ENCODE measurements at places on chromosomes 11 and 22. TPM values are rescaled to one million over a fixed set of nuclear protein-coding genes. Genes with fewer than 3 reads are reported as not detected.

GRCh38 chr11:2265396-2265795, 5.0 kb downstream of the ASCL2 start:
- DNase-seq = no peak

DNA sequence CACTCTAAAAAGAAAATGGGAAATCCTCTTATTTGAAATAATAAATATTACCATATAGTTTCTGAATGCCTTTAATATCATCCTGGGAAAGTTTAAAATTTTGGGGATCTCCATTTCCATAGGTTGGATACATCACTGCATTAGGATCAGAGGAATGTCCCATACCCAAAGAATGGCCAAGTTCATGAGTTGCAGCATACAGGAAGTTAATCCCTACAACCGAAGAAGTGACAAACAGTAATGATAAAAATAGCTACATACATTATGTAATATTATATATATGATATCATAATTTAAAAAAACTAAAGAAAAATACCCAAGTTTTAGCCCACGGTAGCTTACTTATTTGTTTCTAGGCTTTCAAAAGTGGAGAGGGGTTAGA, 7.4 kb downstream of the MMP7 start:
- no peak for DNase-seq

- DNase-seq = no peak
Observed at GRCh38 chr11:82267186-82267585, 466.5 kb downstream of the FAM181B start.

DNA sequence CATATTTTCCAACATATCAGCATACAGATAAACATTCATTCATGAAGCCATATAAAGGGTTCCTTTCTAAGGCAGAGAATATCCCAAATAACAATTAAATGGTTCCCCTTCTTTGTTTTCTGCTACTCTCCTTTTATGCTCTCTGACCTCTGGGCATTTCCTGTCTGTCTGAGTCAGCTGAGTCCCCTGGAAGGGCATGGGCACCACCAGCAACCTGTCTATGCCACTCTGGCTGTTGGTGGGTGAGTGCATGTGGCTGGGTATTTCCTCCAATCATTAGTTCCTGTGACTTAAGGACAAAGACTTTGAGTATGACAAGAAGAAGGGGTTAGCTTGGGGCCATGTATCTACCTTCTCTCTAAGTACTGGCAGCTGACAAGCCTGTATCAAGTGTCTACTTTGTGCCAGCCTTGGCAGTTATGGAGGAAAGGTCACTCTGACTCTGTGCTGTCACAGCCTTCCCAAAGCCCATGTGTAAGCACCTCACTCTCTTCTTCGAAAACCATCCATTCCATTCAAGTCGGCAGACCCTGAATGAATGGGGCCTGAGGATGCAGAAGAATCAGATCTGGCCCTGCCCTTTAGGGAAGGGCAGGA, 86.3 kb upstream of the PHOX2A start:
- no peak for DNase-seq

DNA sequence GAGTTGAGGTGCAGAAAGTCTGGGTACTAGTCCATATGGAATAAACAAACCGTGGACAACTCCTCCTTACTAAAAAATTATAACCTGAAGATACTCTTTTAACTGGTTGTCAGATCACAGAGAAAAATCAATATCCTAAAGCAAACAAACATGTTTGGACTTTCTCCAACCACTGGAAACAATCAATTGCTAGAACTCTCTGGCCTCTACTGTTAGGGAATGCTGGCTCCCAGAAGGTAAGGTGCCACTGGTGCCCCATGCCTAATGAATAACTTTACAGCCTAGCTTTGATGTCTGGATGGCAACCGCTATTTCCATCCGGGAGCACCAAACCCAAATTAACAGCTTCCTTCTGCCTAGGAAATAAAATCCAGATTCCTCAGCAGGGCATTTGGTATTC, 74.5 kb downstream of the AMBRA1 start:
- no peak for DNase-seq

- DNase-seq = no peak
Observed at GRCh38 chr11:75502138-75502537, 23.6 kb downstream of the GDPD5 start.

ELFN2 gene
- total RNA-seq = not detected

GRCh38 chr22:49377306-49377705, 450.4 kb downstream of the BRD1 start:
- no peak for DNase-seq

- no peak for DNase-seq
Observed at GRCh38 chr11:46305295-46305694, 27.8 kb downstream of the CREB3L1 start.

MPPED2 gene
- total RNA-seq = 10.8 TPM

DNA sequence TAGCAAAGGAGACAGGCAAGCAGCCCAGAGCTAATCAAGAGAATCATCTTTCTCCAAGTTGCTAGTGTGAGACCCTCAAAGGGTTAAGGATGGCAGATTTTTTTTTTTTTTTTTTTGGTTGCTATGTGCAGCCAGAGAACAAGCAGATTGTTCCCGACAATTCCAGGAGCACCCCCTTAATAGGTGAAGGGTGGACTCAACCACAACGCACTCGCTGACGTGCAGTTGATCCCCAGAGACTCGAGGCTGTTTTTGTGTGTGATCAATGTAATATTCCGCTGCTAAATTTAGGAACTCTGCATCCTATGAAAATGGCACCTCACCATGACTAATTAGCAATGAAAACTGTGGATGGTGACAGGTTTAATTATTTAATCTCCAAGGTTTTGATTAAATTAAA, 789.0 kb downstream of the KCNA4 start:
- DNase-seq = no peak

RAB38 gene
- 0.44 TPM for total RNA-seq

GRCh38 chr11:134272381-134273316, 3.5 kb upstream of the GLB1L3 start:
- DNase-seq = no peak

DNA sequence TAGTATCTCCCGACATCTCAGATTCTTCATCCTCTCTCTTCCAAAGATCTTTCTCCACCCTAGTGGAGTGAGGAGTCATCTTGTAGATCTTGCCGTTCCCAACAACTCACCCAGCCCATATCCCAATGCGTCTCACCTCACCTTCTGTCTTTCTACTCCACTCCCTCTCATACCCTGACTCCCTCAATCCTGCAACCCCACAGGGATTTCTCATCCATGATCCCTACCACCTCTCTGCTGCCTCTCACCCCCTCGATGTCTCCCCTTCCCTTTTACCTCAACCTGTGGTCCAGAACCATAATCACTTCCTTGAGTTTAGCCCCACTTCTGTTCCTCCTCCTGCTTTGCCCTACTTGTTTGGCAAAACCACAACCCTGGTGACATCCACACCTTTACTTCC, 41.7 kb downstream of the OTOG start:
- no peak for DNase-seq

TRPC6 gene
- 0.22 TPM for total RNA-seq
